HCEC 1CT (cell line): ENCODE measurements at places on chromosomes 3 and 15.

GRCh38 chr15:78239811-78240210, 5.4 kb upstream of the ACSBG1 start:
- no peak for DNase-seq

GRCh38 chr15:38324939-38325647, 72.5 kb downstream of the SPRED1 start:
- DNase-seq, result no peak

- DNase-seq, result no peak
Measured at GRCh38 chr3:39801216-39801615, 8.2 kb upstream of the MYRIP start.

GRCh38 chr3:152646004-152646403, 188.9 kb upstream of the P2RY1 start:
- DNase-seq, result no peak

GRCh38 chr3:7637694-7638093, 776.8 kb downstream of the GRM7 start:
- DNase-seq, result no peak

- DNase-seq, result no peak
Measured at GRCh38 chr3:49882166-49882565, 12.5 kb upstream of the CAMKV start.

GRCh38 chr3:23094890-23095462, 108.2 kb upstream of the UBE2E2 start:
- DNase-seq, result peak; percentile 66

DNA sequence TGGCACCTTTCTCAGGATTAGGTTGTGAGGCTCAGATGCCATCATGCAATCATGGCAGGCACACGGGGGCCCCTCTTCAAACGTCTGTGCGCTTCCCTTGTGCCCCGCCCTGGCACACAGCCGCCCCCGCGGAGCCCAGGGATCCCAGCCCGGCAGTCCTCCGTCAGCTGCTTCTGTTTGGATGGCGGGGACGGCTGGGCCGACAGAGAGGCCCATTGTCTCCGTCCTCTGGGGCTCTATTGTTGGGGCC, 849 bp upstream of the HDAC11 start:
- no peak for DNase-seq

DNA sequence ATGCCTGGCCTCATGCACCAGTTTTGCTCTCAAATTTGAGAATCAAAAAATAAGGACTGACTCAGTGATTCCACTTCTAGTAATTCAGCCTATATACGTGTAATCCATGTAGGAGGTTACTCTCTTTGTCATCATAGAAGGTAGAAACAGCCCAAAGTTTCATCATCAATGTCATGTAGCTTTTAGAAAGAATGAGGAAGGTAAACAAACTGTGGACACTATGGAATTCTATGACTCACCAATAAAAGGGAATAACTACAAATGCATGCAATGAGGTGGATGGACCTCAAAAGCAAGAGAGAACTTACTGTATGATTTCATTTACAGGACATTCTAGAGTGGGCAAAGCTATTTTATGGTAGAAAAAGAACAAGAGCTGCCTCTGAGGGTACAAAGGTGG, 93.2 kb upstream of the LRIG1 start:
- DNase-seq, result peak; percentile 94
